ENCODE measurements at places on chromosomes 7 and 10. TPM values are rescaled to one million over a fixed set of nuclear protein-coding genes. Genes with fewer than 3 reads are reported as not detected.

AGMO gene
- 46.6 TPM for total RNA-seq

DNA sequence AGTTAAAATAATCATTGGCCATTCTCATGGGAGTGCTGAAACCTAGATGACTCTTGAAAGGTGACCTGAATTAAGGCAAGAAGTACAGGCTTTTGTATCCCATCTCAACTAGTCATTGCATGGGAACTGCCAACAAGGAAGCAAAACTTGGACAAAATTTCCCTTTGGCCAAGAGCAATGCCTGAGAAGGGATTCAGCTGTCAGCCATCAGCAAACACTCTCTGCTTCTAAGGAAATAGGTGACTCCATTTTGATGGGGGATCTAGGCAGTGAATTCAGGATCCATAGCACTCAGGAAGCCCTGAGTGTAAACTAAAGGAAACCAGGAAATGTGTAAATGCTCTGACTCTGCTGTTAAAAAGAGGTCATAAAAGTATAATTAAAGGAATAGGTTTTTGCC, 221.5 kb upstream of the TMEM229A start:
- no peak overlapping the region for H3K27ac ChIP-seq
- DNase-seq, result no peak
- no peak overlapping the region for H3K4me3 ChIP-seq
- H3K4me1 ChIP-seq, result no peaks in the 10 kb centered on the region
- H3K27me3 ChIP-seq, result no peaks in the 10 kb centered on the region
- no peaks in the 10 kb centered on the region for H3K36me3 ChIP-seq

DNA sequence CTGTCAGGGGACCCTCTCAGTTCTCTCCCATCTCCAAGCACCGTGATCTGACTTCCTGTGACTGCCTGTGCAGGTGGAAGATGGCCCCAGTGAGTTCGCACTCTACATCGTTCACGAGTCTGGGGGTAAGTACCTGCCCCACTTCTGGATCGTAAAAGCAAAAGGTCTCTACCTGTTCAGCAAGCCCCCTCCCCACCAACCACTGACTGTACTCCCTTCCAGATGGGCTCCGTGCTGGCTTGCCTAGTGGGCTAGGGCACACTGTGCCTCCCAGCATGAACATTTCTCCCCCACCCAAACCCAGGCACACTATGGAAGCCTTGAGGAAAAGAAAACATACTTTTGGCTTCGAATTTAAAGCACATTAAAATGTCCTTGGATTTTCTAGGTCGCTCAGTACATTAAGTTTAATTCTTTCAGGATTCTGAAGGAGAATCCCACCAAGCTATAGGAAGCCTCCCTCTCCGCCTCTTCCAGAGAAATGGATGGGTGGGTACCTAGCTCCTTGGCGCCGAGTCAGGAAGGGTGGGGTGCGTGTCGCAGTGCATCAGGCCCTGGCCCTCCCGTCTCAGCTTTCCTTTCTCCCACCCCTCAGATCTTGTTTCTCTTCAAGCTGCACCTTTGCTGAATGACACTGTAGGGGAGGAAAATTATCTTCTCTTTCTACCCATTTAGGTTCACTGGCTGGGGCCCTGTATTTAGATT, 11.0 kb upstream of the ZNF22 start:
- peaks cover 54% of the 10 kb centered on the region for H3K4me1 ChIP-seq
- H3K4me3 ChIP-seq, result no peak overlapping the region
- peak overlapping the region; percentile 7 for H3K27ac ChIP-seq
- H3K36me3 ChIP-seq, result no peaks in the 10 kb centered on the region
- peak; percentile 13 for DNase-seq

ABCB1 gene
- 8.6 TPM for total RNA-seq

PSMG3 gene
- 44.5 TPM for total RNA-seq

Data from testis (tissue), 5 donors.